A549 treated with ZK216348 at 1 μM for 4 hours (cell line): ENCODE measurements at places on chromosomes 7 and 10. TPM values are rescaled to one million over a fixed set of nuclear protein-coding genes. Genes with fewer than 3 reads are reported as not detected.

Gene STK31
- total RNA-seq = 0.55 to 1.2 TPM (median 0.66 TPM) in 5 replicates

Gene DYDC2
- total RNA-seq = 0.36 TPM in 1 of 5 replicates, not detected in the others

Gene HMX3
- 0.14 TPM in 1 of 5 replicates, not detected in the others for total RNA-seq

Gene CALY
- total RNA-seq = 0.42 to 1.6 TPM (median 0.70 TPM) in 5 replicates

Gene CPA5
- total RNA-seq = not detected in 5 replicates

Gene SPDYE2
- not detected in 5 replicates for total RNA-seq

Gene TTYH3
- total RNA-seq = 27.0 to 63.8 TPM (median 57.9 TPM) in 5 replicates

Gene ALOX5
- total RNA-seq = 0.16 to 0.35 TPM (median 0.22 TPM) in 5 replicates

Gene TMEM176B
- total RNA-seq = not detected in 5 replicates

Gene C10orf90
- total RNA-seq = 2.7 to 5.1 TPM (median 3.5 TPM) in 5 replicates

Gene TMEM270
- 0.23 to 0.40 TPM in 2 of 5 replicates, not detected in the others for total RNA-seq

Gene MLXIPL
- 0.38 to 1.5 TPM (median 0.91 TPM) in 5 replicates for total RNA-seq

Gene NCOA4
- total RNA-seq = 80.9 to 107 TPM (median 89.1 TPM) in 5 replicates

Gene CPXM2
- total RNA-seq = not detected in 5 replicates
